ENCODE measurements at places on chromosomes 4 and X. TPM values are rescaled to one million over a fixed set of nuclear protein-coding genes. Genes with fewer than 3 reads are reported as not detected.

Gene H2BW2
- not detected for total RNA-seq

Gene TMEM271
- total RNA-seq, result not detected

Gene PGAM4
- not detected for total RNA-seq

Gene PCYT1B
- 12.5 TPM for total RNA-seq

Gene FAM53A
- total RNA-seq, result 1.2 TPM

Gene TBC1D8B
- 4.0 TPM for total RNA-seq

Gene ERAS
- not detected for total RNA-seq

Gene USP17L12
- total RNA-seq, result not detected

Gene RBM46
- total RNA-seq, result not detected

- ATAC-seq, result no peak
These were observed 618 bp downstream of the BEND4 start for GRCh38 chr4:42151568-42152506.

DNA sequence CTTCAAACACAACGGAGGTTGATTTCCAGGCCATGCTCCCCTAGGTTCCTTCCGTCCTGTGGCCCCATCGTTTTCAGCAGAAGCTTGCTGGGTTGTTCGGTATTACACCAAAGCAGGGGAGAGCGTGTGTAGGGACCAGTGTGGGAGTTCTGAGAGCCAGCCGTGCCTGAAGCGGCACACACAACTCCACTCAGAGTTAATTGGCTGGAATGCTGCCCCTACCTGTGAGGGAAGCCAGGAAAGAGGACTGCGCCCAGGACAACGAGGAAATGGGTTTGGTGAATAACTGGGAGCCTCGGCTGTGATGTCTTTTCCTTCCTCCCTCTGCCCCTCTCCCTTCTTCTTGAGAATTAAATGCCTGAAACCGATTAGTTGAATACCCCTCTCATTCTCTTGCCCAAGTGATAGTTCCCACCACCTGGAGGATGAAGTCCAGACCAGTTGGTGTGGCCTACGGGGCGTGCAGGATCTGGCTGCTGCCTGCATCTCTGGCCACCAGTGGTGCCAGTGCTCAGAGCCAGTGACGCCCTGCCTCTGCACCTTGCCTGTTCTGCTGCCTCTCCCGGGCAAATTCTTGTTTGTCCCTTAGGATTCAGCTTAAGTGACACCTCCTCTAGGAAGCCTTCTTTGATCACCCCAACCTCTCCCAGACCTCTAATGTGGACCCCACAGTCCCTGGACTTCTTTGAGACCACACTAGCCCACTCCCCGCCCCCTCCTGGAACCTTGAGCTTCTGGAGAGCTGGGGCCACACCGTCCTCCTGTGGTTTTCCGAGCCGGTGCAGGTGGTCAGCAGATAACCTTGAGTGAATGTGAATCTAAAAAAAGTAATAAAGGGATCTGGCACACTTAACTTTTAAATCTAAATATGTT lies 33.6 kb downstream of the TBC1D14 start:
- ATAC-seq, result no peak

DNA sequence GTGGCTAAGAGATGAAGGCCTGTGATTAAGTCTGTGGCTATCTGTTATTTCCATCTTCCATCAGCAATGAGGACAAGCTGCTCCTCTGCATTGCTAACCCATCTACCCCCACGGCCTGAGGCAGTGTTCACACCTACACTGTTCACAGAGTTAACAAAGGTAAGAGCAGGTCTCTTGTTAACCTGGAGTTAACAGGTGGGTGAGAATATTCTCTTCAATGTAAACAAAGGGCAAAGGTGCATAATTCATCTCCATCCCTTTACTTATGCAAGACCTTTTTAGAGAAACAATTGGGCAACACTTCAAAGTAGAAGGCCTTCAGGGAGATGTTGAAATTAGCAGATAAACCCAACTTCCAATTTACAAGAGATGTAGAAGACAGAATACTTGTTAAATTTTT lies 2.8 kb downstream of the SLC35A2 start:
- ATAC-seq, result no peak

GRCh38 chrX:10602646-10603045 lies 17.7 kb downstream of the MID1 start:
- ATAC-seq, result no peak

- ATAC-seq, result peak; percentile 64
These were observed 33.0 kb upstream of the TMEM131L start for GRCh38 chr4:153432965-153433753.

DNA sequence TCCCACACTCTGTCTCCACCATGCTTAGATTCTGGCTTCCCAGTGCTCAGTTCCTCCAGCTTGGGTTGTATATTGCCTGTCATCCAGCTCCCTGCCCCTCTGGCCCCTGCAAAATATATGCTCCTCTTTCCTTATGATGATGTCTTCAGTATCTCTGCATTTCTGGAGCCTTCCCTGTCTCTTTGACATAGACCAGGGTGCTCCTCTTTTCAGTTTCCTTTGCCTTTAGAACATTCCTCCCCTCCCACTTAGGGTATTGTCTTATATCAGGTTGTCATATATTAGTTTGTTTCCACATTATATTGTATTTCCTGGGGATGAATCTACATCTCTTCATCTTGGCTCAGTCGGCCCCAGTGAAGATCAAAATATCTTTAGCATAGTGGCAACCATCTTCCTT lies 526.4 kb downstream of the MID1IP1 start:
- ATAC-seq, result no peak

GRCh38 chrX:13786048-13786447 lies 30.8 kb downstream of the GPM6B start:
- no peak for ATAC-seq

- ATAC-seq, result no peak
These were observed 227.1 kb upstream of the JADE1 start for GRCh38 chr4:128582427-128582870.

DNA sequence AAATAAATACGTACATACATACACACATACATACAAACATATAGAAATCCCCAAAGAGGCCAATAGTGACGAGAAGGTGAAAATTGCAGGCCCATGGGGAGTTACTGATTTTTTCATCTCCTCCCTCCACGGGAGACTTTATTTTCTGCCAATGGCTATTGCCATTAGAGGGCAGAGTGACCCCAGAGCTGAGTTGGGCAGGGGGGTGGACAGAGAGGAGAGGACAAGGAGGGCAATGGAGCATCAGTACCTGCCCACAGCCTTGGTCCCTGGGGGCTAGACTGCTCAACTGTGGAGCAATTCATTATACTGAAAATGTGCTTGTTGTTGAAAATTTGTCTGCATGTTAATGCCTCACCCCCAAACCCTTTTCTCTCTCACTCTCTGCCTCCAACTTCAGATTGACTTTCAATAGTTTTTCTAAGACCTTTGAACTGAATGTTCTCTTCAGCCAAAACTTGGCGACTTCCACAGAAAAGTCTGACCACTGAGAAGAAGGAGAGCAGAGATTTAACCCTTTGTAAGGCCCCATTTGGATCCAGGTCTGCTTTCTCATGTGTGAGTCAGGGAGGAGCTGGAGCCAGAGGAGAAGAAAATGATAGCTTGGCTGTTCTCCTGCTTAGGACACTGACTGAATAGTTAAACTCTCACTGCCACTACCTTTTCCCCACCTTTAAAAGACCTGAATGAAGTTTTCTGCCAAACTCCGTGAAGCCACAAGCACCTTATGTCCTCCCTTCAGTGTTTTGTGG lies 180.7 kb downstream of the AR start:
- no peak for ATAC-seq

DNA sequence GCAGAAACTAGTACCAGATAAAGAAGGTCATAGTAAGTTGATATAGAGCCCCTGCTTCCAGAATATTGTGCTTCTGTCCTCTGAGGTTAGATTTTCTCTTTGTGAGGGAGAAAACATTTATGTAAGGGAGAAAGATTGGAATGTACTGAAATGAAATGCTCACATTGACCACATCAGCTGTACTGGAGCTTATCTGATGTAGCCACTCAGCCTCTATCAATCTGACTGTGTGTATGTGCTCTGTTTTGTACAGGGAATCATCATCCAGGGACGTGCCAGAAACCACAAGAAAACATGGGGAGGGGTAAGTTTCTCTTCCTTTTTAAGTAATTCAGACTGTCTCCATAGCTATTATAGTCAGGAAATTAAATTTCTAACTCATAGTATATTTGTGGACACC lies 56.8 kb downstream of the PRRG1 start:
- ATAC-seq, result no peak

GRCh38 chr4:72468904-72469502 lies 100.0 kb downstream of the ADAMTS3 start:
- ATAC-seq, result no peak

DNA sequence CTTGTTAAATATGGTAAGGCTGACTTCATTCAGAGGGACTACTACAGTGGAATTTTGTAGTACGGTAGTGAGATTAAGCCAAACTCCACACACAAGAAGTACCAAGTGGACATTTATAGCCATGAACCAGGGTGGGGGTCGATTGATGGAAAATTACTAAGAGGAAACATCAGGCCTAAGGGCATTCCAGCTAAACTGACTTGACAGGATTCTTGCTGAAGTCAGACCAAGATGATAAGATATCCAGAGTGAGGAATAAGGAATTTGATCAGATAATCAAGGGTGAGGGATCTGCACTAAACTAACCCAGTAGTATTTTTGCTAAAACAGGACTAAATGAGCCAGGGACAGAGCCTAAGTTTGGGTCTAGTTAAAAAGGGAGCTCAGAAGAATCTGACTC lies 597.5 kb downstream of the RPA4 start:
- ATAC-seq, result no peak

- ATAC-seq, result peak; percentile 98
These were observed 293.1 kb downstream of the CAMK2D start for GRCh38 chr4:113468165-113469022.

GRCh38 chr4:112956484-112956896 lies 93.0 kb upstream of the ANK2 start:
- ATAC-seq, result no peak
